ENCODE measurements at places on chromosomes 3 and 15. TPM values are rescaled to one million over a fixed set of nuclear protein-coding genes. Genes with fewer than 3 reads are reported as not detected.
A peak's percentile ranks its signal among the peaks of the same experiment; 100 is the strongest.

- no peak for DNase-seq
Observed at GRCh38 chr3:127114337-127115070, 78.4 kb upstream of the PRR23E start.

DNA sequence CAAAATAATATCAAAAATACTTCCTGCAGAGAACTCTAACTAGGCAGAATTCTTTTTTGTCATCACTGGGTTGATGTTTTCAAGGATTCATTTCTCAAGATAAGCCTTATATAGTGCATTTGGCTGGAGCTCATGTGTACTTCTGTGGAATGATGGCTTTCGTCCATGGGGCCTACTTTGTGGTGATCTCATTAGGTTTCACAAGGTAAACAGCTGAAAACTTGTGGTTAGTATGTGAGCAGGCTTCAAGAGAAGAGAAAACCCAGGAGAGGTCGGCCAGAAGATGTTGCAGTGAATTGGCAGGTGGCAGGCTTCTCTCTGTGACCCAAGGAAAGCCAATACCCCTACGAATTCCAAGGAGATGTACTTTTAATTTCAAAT lies 121.4 kb upstream of the PHLDB2 start:
- peak; percentile 92 for DNase-seq

The ALG1L2 gene
- not detected for total RNA-seq

DNA sequence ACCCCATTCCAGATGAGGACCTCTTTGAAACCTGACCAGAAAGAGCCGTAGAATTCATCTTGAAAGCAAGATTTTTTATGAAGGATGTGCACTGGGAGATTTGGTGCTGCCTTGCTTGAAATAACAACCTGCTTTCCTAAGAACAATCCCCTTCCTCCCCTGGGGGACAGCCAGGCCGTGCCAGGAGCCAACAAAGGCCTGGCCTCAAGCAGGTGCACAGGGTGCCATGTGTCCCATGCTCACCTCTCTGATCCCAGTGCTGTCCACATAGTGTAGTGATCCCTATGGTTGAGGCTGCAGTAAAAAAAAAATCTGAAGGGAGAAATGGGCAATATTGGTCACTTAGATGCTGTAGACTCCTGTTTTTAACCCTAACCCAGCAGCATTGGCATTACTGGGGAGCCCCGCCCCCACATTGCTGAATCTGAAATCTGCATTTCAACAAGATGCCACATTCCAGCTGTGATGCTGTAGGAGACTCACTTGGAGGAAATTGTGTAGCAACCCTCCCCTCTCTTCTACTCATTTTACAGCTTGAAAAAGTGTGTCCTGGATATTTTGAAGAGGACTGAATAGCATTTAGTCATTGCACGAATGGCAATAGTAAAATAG lies 171.2 kb downstream of the APBA2 start:
- no peak for DNase-seq

DNA sequence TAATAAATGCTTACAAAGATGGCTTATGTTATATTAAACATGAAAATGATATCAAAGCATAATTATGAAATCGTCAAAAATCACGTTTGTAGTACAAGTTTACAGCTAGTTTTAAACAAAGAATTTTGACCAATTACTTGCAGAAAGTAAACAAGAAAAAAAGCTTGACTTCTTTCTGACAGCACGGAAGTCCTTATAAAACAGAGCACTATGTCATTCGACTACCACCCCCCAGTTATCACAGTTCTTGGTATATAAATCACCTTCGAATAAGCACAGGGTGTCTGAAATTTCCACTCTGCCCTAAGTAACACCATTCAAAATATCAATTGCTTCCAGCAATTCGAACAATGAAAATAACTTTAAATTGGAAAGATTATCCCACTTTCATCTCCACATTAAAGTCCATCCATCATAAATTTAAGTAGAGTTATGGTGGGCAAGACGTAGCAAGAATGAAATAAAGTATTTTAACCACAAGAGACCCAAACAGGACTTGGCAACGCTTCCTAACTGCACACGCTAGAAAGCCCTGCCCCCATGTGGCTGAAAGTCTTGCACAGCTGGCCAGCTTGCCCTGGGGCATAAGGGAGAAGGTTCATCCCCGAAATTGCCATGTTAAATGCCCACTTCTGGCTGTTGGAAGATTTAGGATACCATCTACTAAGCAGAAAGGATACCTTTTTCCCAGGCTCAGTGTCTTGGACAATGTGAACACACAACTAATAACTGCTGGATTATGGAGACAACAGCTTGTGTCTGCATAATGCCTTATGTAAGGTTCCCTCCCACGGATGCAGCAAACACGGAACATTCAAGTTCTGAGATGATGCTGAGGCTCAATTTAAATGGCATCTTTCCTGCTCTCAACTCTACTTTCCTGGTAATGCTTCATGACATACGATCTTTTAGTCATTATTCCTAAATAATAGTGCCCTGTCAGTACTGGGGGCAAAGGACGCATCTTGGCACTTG lies 116.4 kb upstream of the TJP1 start:
- DNase-seq = no peak

DNA sequence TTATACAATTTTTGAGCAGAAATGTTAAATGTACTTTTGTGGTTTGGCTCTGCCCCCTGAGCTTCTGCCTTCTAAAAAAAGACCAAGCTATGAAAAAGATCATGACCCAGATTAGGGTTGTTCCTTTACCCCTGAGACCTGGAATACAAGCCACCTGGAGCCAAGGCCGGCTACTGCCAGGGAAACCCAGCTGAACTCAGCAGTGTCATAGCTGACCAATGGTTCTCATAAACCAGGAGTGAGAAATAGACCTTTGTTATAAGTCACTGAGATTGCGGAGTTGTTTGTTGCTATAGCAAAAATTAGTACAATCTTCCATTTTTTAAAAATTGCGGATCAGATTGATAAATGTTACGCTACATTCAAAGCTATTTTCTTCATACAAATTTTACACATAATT lies 1261.7 kb downstream of the ROBO1 start:
- DNase-seq = no peak

The KCNMB3 gene
- 8.2 TPM for total RNA-seq

DNA sequence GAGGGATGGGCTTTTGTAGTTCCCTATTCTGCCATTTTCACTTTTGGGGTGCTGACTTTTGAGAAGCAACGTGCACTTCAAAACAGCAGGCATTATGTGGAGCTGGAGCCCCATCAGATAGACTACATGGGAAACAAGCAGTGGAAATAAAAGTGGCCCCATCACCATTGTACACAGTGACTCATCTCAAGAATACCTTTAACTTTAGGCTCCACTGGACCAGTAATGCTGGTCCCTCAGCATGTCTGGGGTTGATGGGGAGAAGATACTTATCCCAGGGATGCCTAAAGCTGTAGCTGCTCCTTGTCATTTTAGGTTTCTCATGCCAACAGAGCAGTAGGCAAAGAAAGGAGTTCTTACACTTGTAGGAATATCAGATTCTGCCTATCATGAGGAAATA lies 45.0 kb downstream of the LSM3 start:
- DNase-seq = no peak

The SCN11A gene
- 0.26 TPM for total RNA-seq

DNA sequence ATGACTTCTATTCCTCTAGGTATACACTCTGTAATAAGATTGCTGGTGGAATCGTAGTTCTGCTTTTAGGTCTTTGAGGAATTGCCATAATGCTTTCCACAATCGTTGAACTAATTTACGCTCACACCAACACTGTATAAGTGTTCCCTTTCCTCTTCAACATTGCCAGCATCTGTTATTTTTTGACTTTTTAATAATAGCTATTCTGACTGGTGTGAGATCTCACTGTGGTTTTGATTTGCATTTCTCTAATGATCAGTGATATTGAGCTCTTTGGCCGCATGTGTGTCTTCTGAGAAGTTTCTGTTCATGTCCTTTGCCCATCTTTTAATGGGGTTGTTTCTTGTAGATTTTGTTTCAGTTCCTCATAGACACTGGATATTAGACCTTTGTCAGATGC lies 12.8 kb downstream of the NXPE3 start:
- no peak for DNase-seq

The MUSTN1 gene
- total RNA-seq = not detected

DNA sequence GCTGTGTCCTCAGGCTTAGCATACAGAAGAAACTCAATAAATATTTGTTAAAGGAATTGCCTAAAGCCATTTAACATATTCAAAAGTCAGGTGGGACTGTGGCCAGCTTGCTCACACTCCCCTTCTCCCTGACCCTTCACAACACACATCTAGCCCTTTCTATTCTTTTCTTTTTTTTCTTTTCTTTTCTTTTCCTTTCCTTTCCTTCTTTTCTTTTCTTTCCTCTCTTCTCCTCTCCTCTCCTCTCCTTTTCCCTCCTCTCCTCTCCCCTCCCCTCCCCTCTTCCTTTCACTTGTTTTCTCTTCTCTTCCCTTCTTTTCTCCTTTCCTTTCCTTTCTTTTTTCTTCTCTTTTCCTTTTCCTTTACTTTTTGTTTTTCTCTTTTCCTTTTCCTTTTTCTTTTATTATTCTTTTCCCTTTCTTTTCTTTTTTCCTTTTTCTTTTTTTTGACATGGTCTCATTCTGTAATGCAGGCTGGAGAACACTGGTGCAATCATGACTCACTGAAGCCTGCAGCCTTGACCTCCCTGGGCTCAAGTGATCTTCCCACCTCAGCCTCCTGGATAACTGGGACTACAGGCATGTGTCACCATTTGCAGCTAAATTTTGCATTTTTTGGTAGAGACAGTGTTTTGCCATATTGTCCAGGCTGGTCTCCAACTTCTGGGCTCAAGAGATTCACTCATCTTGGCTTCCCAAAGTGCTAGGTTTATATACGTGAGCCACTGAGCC lies 377.8 kb downstream of the GRM7 start:
- DNase-seq = no peak

DNA sequence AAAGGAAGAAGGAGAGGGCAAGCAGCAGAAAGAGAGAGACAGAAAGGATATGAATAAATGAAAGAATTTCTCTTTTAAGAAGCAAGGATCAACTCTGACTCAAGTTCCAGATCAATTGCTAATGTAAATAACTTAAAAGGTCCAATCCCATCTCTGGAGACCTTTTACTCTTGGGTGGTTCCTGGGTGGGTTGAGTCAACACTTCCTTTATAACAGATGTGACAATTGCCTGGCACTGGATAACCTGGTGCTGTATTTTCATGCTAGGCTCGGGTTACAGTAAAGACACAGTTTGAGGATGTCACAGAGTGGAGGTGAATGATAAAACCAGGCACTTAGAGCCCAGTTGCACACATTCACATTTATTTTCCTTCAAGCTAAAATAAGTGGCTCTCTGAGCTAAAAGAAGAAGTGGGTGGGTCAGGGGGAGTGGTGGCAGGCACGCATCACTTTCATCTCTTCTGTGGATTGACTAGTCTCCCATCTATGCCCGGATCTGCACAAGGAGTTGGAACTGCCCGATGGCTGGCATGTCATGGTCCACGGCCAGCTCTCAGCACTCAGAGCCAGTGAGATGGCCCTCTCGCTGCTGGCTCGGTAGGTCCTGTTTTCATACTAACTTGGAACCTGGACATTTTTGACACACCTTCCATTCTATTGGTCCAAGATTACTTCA lies 465.8 kb downstream of the FOXP1 start:
- no peak for DNase-seq

- no peak for DNase-seq
Observed at GRCh38 chr3:121545049-121545573, 677 bp downstream of the POLQ start.

DNA sequence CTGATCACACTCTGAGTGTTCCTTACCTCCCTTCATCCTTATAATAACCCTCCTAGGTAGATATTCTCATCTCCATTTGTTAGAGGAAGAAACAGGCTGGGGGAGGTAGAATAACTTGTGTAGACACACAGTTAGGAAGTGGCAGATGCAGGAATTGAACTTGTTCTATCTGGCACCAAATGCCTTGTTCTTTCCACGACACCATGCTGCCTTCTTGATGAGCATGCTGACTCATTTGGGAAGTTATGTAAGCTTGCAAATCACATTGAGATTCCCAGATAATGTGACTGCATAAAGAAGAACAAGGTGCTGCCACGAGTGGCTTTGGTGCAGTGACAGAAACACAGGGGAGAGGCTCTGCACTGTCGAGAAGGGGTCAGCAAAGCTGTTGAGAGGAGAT lies 27.5 kb upstream of the NDUFB4 start:
- DNase-seq = no peak

- DNase-seq = no peak
Observed at GRCh38 chr3:132435911-132436425, 18.7 kb downstream of the DNAJC13 start.

- no peak for DNase-seq
Observed at GRCh38 chr3:165390166-165390565, 194.0 kb upstream of the SLITRK3 start.

The SLC2A2 gene
- 2.9 TPM for total RNA-seq

The B3GALNT1 gene
- 4.6 TPM for total RNA-seq

DNA sequence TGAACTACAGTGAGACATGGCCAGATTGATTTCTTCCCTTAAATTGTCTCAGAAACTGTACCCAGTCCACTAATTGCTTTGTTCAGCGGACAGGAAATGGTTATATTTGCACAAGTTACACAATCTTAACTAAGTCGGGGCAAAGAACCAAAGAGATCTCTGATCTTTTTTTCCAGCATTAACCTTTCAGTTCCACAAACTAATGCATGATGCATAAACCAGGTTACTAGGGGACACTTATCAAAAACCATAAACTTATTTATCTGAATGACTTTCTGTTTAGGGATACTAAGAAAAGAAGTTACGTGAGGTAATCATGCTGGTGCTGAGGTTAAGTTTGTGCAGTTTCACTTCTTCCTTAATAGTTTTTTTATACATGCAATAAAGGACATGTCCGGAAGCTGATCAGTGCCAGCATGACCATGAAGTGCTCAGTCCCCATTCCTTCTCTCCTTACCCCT lies 22.4 kb downstream of the FNDC3B start:
- DNase-seq = peak; percentile 57

The DTWD1 gene
- total RNA-seq = 22.1 TPM

The ANKUB1 gene
- not detected for total RNA-seq

DNA sequence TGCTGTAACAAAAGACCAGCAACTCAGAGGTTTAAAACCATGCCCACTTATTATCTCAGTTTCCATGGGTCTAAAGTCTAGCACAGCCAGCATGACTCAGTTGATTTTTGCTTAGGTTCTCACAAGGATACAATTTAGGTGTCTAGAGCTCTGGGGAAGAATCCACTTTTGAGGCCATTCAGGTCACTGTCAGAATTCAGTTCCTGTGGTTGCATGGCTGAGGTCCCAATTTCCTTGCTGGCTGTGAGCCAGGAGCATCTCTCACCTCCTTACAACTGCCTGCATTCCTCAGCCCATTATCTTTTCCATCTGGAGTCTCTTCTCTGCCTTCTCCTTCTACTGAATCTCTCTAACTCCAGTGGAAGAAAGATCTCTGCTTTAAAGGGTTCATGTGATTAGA lies 240.5 kb upstream of the CFAP20DC start:
- DNase-seq = no peak

GRCh38 chr15:62612183-62612733 lies 430.3 kb upstream of the TPM1 start:
- no peak for DNase-seq

DNA sequence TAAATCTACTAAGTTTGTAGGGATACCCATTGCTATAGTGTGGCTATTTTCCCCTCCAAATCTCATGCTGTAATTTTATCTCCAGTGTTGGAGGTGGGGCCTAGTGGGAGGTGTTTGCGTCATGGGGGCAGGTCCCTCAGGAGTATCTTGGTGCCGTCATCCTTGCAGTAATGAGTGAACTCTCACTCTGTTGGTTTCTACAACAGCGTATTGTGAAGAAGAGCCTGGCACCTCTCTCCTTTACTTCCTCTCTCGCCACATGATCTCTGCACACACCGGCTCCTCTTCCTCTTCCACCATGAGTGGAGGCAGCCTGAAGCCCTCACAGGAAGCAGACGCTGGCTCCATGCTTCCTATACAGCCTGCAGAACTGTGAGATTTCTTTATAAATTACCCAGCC lies 34.0 kb upstream of the TRPM1 start:
- no peak for DNase-seq
